ENCODE measurements at places on chromosomes 16 and 17.

DNA sequence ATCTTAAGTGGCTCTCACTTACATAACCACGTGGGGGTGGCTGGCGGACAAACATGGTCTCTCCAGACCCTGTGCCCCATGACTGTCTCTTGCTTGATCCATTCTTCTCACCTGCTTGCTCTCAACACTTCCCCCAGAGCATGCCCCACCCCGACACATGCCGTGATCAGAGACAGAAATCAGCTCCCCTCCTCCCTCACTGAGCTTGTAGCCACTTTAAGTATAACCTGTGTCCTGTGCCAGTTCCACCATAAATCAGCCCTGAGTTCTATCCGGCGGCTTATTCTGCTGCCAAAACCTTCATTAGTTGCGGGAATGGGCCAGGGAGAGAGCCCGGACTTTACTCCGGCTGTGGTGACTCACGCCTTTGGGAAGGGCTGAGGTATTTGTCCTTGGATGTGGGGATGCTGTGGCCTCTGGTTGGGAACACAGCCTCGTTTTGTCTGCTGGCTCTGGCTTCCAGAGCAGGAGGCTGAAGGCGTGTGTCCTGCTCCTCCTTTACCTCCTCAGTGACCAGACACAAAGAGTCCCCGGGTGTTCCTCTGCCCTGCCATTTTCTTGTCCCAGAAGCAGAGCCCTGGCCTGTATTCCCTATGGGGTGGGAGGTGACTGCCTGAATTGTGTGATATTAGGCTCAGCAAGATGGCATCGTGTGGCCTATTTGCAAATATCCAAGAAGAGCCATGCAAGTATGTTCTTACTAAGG, 21.1 kb downstream of the ANKRD40 start:
- no peak for DNase-seq

DNA sequence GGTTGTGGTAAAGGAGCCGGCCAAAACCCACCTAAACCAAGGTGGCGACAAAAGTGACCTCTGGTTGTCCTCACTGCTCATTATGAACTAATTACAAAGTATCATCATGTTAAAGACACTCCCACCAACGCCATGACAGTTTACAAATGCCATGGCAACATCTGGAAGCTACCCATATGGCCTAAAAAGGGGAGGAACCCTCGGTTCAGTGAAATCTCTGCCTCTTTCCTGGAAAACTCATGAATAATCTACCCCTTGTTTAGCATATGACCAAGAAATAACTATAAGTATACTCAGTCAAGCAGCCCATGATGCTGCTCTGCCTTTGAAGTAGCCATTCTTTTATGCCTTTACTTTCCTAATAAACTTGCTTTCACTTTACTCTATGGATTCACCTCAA, 72.2 kb downstream of the CYLD start:
- DNase-seq, result peak; percentile 8

- DNase-seq, result no peak
Measured at GRCh38 chr17:83107656-83108048, 28.2 kb downstream of the METRNL start.

DNA sequence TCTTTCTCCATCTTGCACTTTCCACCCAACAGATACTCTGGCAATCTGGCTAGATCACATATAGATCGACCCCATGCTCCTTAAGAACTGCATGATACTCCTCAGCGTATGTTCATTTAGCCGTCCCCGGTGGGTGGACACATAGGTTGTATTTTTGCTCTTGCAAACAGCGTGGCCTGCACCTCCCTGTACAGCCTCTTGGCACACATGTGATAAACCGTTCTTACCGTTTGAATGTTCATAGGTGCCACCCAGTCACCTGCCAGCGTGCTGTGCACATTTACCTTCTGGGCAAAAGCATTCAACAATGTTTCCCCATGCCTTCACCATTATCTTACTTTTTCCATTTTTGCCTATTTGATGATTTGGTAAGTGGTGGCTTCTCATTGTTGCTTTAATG, 6.2 kb downstream of the TNP2 start:
- DNase-seq, result no peak

GRCh38 chr17:77959126-77959925, 823 bp downstream of the TNRC6C start:
- DNase-seq, result peak; percentile 60

DNA sequence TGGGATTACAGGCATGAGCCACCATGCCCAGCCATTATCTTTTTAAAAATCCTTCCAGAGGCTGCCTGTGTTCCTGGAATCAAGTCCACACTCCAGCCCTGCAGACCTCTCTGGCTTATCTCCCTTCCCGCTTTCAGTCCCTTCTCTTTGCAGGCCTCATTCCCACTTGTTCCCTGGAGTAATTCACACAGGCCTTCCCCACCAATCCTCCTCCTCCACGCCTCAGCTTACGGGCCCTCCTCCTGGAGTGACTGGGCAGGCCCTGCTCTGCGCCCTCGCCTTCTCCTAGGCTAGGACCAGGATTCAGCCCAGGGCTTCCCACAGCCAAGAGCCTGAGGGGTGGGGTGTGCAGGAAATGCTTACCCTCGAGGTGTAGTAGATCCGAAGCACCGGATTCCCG, 2.8 kb downstream of the CDIPT start:
- no peak for DNase-seq

DNA sequence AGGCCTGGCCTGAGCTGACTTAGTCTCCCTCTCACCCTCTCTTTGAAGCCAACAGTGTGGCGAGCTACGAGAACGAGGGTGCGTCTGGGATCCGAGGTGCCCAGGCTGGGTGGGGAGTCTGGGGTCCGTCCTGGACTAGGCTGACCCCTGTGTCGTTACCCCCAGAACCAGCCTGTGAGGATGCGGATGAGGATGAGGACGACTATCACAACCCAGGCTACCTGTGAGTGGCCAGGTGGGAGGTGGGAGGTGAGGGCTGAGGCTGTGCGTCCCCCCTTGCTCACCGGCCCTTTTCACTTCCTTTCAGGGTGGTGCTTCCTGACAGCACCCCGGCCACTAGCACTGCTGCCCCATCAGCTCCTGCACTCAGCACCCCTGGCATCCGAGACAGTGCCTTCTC, 1.6 kb downstream of the LAT start:
- no peak for DNase-seq

- DNase-seq, result no peak
Measured at GRCh38 chr17:2885733-2886132, 89.5 kb downstream of the RAP1GAP2 start.

DNA sequence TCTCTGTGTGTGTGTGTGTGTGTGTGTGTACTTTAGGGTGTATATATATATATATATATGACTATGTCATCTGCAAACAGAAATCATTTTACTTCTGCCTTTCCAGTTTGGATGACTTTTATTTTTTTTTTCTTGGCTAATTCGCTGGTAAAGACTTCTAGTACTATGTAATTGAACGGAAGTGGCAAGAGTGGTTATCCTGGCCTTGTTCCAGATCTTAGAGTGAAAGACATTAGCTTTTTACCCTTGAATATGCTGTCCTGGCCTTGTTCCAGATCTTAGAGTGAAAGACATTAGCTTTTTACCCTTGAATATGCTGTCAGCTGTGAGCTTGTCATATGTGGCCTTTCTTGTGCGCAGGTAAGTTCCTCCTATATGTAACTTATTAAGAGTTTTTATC, 72.7 kb upstream of the MYOCD start:
- DNase-seq, result no peak

- no peak for DNase-seq
Measured at GRCh38 chr16:65318138-65318537, 196.3 kb upstream of the CDH11 start.

GRCh38 chr17:42997390-42997983, 732 bp upstream of the RPL27 start:
- DNase-seq, result no peak

- DNase-seq, result peak; percentile 34
Measured at GRCh38 chr17:75269844-75270217, 1.2 kb downstream of the MIF4GD start.

DNA sequence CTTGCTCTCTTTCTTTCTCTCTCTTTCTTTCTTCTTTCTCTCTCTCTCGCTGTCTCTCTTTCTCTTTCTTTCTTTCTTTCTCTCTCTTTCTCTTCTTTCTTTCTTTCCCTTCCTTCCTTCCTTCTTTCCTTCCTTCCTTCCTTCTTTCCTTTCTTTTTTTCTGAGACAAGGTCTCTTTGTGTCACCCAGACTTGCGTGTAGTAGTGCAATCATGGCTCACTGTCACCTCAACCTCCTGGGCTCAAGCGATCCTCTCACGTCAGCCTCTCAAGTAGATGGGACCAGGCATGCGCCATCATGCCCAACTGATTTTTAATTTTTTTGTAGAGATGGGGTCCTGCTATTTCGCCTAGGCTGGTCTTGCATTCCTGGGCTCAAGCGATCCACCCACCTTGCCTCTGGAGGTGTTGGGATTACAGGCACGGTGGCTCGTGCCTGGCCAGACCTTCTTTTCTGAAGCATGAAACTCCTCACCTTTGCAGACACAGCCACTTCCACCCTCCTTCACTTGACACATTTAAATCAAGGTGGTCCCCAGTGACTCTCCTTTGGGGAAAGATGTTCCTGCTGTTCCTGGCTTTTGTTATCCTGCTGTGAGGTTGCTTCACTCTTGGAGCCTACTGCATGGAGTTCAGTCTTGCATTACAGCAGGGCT, 26.8 kb upstream of the NKD1 start:
- no peak for DNase-seq

GRCh38 chr17:42485680-42486079, 27.0 kb downstream of the ATP6V0A1 start:
- DNase-seq, result no peak

GRCh38 chr16:28935346-28935745, 3.6 kb downstream of the CD19 start:
- DNase-seq, result peak; percentile 23

GRCh38 chr16:89696670-89697128, 4.8 kb downstream of the SPATA2L start:
- peak; percentile 50 for DNase-seq

- no peak for DNase-seq
Measured at GRCh38 chr16:12091569-12092543, 115.3 kb downstream of the SNX29 start.

GRCh38 chr17:55441544-55441943, 19.9 kb upstream of the MMD start:
- DNase-seq, result no peak

DNA sequence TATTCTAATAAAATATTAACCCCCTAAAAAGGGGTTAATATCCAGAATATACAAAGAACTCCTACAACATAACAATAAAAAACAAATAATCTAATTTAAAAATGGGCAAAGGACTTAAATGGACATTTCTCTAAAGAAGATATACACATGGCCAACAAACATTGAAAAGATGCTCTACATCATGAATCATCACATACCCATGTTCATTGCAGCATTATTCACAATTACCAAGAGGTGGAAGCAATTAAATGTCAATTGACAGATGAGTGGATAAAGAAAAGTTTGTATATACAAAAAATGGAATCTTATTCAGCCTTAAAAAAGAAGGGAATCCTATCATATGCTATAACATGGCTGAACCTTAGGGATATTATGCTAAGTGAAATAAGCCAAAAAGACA, 36.8 kb downstream of the CPD start:
- no peak for DNase-seq

DNA sequence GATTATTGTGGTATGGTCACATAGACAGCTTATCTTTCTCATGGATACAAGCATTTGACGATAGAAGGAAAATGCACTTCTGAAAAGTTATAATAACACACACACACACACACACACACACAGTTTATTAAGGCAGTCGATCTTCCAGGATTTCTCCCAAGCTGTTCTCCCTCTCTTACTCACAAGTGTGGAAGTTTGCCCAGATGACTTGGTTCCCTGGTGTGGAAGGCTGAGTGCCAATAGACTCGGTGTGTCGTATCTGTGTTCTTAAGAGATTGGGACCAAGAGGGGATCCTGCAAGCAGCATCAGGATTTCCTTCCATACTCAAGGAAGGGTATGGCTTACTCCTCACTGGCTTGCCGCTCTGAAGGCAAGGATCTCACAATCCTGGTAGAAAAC, 279.6 kb downstream of the HS3ST3B1 start:
- DNase-seq, result no peak

GRCh38 chr16:58102665-58103392, 26.4 kb downstream of the CFAP20 start:
- no peak for DNase-seq

- DNase-seq, result no peak
Measured at GRCh38 chr17:31156326-31156725, 61.5 kb downstream of the NF1 start.

- no peak for DNase-seq
Measured at GRCh38 chr16:21203155-21203797, 8.1 kb downstream of the ZP2 start.

GRCh38 chr17:41519501-41520224, 973 bp upstream of the KRT15 start:
- no peak for DNase-seq

- DNase-seq, result no peak
Measured at GRCh38 chr16:56506941-56507340, 12.9 kb downstream of the BBS2 start.

DNA sequence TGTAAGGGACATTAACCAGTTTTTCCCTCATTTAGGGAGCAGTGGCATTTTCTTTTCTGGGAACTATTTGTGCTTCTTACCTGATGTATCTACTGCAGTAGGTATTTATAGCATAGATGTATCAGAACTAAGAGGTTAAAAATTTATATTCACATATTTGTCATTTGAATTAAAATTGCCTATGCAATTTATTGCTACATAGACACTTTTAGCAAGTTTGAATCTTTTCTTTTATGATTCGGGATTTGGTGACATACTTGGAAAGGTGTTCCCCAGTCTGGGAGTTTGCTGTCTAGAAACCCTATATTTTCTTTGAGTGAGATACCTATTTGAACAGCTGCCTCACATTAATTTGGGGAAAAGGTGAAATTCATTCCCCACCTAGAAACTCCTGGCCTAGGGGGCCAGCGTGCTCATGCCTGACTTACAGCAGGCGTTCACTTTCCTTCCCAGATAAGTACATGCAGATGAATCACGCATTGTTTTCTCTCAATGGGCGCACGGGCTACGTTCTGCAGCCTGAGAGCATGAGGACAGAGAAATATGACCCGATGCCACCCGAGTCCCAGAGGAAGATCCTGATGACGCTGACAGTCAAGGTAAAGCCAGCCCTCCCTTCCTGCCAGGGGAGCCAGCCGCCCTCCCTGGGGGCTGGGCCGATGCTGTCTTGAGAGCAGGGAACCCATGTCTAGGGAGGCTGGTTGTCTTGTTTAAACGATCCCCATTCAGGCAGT, 73.8 kb downstream of the SDR42E1 start:
- no peak for DNase-seq

DNA sequence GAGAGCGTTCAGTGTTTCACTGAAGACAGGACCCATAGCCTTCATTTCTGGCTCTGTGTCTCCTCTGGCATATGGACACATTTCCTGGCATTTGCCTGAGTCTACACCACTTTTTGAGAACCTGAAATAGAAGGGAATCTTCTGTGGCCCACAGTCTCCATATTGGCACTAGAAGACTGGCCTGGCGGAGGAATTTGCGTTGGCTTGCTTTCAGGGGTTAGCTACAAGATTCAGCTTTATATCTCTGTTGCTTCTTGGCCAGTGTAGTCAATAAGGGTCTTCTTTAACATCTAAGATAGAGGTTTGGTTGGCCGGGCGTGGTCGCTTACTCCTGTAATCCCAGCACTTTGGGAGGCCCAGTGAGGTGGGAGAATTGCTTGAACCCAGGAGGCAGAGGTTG, 12.8 kb upstream of the CLEC18C start:
- DNase-seq, result no peak

Data from hematopoietic multipotent progenitor cell treated with erythropoietin and hydrocortisone succinate and interleukin-3 and kit ligand, for 6 days (in vitro differentiated cells).